ENCODE measurements at places on chromosomes 11 and 22.
A peak's percentile ranks its signal among the peaks of the same experiment; 100 is the strongest.

GRCh38 chr11:34750692-34751405 is 130.0 kb downstream of the EHF start:
- DNase-seq, result no peak

- DNase-seq, result peak; percentile 57
Measured at GRCh38 chr11:36258730-36259360, 30.4 kb downstream of the COMMD9 start.

DNA sequence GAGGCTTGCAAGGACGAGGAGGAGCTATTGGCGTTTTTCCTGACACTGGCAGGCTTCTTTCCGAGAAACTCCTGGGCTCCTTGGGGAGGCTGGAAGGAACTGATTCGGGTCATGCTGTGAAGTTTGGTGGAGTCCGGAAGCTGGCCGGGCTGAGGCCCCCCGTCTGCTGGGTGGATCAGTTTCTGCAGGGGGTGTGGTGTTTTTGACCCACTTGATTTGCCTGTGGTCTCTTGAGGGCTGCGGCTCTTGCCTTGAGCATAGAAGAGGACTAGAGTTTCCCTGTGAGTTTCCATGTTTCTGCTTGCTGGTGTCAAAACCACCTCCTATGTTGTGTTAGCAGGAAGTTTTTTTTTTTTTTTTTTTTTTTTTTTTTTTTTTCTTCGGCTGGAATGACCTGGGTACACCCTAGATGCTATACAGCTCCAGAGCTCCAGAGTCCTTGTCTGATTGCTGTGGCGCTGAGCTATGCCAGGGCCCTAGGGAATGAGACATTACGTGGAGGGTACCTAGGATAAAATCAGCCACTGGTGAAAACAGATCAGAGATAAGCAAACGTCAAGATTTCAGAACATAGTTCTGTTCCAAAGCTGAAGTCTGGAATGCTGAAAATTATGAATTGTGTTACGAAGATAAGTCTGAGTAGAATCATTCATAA is 728 bp downstream of the TBC1D22A start:
- DNase-seq, result no peak

- no peak for DNase-seq
Measured at GRCh38 chr11:17343907-17344306, 7.7 kb upstream of the NCR3LG1 start.

DNA sequence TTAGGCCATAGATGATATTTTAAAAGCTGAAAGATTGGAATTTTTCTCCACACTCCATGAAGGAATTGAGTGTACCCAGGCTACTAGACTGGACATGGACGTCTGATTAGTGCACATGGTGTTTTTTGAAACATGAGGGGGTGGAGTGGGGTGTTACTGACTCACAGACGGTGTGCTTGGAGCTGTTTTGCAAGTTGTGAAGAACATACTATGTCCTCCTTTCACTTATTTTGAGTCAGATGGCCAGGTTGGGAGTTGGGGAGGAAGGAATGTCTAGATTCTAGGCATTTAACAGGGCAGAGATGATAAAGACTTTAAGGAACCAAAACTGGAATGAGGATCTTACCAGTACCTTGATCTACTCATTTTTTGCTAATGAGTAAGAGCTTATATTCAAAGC is 158.1 kb upstream of the MTNR1B start:
- no peak for DNase-seq

GRCh38 chr22:46104170-46104880 is 46.0 kb upstream of the PPARA start:
- peak; percentile 70 for DNase-seq

- DNase-seq, result peak; percentile 37
Measured at GRCh38 chr11:66981976-66982578, 7.0 kb downstream of the C11orf86 start.

DNA sequence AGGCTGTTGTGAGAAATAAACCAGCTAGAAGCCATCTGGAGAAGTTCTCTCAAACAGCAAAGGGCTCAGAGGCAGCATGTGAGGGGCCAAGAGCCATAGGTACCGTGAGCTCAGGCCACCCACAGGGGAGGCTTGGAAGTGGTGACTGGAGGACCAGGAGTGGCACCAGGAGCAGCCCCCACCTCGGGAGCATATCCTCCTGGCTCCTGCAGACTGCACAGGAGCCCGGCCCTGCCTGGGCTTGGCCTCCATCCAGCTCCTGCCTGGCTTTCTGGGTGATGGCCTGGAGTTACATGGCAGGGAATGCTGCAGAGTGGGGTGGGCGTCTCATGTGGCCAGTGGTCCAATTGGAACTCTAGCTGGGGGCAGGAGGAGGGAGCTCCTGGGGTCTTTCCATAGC is 4.2 kb upstream of the MPPED1 start:
- DNase-seq, result no peak

- DNase-seq, result no peak
Measured at GRCh38 chr22:46557736-46558480, 20.5 kb upstream of the CELSR1 start.

- no peak for DNase-seq
Measured at GRCh38 chr11:44267750-44268613, 42.0 kb downstream of the ALX4 start.

DNA sequence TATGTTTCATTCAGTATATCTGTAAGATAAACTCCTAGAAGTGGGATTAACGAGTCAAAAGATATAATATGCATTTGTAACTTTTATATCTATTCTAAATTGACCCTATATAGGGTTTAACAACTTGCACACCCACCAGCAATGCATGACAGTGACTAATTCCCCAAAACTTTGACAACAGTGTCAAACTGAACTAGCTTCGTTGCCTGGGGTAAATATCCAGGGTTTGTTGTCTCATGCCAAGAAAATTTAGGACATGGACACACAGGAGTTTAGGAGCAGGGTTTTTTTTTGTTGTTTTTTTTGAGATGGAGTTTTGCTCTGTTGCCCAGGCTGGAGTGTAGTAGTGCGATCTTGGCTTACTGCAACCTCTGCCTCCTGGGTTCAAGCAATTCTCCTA is 5.1 kb downstream of the SNU13 start:
- DNase-seq, result no peak

GRCh38 chr11:109236696-109237095 is 185.3 kb upstream of the C11orf87 start:
- no peak for DNase-seq

DNA sequence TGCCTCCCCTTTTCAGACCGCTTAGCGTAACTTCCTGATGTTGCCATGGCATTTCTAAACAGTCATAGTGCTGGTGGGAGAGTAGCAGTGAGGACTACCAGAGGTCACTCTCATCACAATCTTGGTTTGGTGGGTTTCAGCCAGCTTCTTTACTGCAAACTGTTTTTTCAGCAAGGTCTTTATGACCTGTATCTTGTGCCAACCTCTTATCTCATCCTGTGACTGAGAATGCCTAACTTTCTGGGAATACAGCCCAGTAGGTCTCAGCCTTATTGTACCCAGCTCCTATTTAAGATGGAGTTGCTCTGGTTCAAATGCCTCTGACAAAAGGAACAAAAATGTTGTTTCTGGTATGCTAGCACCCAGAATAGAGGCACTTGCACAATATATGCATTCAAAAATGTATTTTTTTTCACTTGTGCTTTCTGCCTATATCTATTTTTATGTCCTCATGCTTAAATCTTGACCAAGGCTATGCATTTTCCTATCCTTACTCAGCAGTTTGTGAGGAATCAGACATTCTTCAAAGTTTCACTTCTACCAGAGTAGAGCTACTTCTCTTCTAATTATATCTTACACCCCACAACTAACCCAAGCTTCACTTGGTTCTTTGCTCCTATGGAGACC is 16.1 kb upstream of the OR51M1 start:
- no peak for DNase-seq

DNA sequence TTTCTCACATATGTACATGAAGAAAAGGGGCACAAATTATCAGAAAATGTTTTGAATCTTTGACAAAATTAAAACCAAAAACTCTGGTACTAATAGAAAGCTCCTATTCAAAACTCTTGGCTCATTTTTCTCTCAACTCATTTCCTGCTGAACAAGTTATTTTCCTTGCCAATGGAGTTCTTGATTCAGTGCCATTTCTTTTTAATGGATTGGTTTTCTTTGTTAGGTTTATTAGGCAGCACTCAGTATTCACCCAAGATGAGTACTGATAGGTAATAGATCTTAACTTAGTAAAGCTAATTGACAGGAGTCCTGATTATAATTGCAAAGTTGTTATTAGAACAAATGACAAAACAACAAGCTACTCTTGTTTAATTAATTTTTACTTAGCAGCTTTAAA is 279.4 kb upstream of the PDGFD start:
- no peak for DNase-seq

DNA sequence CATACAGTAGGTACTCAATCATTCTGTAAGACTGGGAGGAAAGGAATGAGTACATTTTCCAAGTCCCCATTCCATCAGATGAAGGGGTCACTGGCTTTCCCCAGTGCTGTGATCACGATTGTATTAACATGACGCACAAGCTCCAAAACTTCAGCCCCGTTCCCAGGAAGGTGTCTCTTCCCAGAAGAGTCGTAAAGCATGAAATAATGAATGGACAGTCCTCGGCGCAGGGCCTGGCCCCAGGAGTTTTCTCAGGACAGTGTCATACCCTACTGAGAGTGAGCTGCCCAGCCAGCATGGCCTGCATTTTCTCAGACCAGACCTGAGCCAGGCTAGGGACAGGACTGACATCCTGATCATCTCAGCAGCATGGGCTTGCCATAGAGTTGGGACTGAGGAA is 80.7 kb downstream of the PARVA start:
- DNase-seq, result no peak

DNA sequence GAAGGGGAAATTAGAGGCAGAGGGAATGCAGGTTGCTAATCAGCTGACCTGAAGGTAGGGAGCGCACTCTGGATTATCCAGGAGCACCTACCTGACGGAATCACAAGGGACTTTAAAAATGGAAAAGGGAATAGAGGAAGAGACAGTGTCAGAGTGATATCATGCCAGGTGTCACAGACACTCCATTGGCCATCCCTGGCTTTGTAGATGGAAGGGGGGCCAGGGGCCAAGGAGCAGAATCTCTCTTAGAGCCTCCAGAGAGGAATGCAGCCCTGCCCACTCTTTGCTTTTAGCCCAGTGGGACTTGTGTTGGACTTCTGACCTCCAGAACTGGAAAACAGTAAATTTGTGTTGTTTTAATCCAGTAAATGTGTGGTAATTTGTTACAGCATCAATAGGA is 37.9 kb downstream of the DKK3 start:
- no peak for DNase-seq

DNA sequence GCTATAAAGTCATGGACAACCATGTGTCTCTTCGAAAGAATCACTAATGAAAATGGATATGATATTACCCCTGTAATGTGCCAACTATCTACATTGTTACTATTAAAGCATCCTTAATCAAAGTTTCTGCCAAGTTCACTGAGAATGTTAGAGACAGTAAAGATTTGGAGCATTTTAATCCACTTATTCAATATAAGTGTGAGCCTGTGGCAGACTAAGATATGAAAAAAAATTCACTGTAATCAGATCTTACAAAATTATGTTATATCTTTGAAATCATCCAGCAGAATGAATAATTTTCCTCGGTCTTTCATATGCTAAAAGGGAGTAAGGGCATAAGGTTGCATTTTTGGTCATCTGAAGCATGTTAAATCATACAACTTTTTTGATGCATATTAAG is 49.9 kb downstream of the MAML2 start:
- DNase-seq, result no peak

- no peak for DNase-seq
Measured at GRCh38 chr11:36837831-36838437, 239.9 kb upstream of the RAG2 start.

DNA sequence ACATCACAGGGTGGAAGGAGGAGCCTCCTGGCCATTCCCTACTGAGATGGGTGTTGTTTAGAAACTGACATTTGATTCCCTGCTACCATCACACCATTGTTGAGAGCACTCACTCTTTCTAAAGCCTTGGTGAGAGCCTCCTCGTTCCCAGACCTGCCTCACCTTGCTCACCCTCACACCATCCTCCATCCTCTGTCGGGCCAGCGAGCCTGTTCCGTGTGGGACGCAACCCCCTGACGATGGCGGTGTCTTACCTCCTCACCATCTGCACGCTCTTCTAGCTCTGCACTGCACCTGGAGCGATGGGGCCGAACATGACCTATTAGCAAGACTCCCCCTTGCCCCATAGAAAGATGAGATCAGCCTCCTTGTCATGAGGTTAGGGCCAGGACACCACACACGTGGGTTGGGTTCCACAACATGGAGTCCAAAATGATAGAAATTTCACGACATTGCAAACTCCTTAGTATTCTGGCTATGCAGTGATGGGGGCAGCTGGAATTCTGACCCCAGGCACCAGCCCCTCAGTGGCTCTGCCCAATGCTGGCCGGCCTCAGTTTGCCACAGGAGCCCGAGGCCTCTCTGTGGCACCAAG is 1017.9 kb downstream of the TBC1D22A start:
- DNase-seq, result no peak

DNA sequence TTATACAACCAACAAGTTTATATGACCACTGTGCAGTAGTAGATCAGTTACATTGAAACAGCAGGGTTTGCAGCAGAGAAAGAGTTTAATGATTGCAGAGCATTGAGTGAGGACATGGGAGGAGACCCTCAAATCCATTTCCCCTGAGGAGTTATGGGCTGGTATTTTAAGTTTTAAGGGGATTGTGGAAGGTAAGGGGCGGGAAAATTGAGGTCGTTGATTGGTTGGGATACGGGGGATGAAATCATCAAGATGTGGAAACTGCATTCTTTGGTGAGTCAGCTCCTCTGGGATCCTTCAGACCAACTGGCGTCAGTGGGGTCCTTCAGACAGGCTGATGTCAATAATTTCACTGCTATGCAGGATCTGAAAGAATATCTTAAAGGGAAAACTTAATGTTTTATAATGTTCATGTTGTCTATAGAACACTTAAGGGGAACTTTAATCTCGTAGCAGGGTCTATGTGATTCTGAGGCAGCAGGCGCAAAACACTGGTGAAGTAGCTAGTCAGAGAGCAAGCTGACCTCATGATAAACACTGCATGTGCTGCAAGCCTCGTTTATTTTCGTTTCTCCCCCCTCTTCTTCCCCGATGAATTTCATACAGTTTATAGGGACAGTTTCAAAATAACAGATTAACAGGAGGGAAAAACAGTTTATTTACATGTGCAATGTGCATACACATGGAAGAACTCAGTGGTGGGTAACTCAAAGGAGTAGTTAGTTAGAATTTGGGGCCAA is 17.4 kb upstream of the BACE1-AS start:
- DNase-seq, result no peak

DNA sequence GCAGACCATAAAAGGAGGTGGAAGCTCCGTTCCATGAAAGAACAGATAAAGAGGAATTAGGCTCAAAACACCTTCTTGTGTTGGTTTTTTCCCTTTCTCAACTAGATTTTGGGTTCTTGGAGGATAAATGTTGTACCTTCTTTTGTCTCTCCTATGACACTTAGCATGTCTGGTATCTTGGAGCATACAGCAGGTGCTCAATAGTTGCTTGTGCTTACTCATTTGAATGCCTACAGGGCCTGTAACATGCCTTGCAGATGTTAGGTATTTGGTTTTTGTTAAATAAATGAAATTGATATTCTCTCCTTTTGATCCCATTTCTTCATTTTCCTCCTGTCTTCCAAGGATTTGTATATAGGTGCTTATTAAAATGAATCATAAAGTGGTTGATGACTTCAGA is 16.4 kb upstream of the PLET1 start:
- DNase-seq, result no peak

- no peak for DNase-seq
Measured at GRCh38 chr11:45210846-45211245, 64.4 kb downstream of the PRDM11 start.

All from substantia nigra (tissue), 51 donors.